Occipital lobe (tissue), 3 donors: ENCODE measurements at places on chromosomes 4 and X. TPM values are rescaled to one million over a fixed set of nuclear protein-coding genes. Genes with fewer than 3 reads are reported as not detected.

DNA sequence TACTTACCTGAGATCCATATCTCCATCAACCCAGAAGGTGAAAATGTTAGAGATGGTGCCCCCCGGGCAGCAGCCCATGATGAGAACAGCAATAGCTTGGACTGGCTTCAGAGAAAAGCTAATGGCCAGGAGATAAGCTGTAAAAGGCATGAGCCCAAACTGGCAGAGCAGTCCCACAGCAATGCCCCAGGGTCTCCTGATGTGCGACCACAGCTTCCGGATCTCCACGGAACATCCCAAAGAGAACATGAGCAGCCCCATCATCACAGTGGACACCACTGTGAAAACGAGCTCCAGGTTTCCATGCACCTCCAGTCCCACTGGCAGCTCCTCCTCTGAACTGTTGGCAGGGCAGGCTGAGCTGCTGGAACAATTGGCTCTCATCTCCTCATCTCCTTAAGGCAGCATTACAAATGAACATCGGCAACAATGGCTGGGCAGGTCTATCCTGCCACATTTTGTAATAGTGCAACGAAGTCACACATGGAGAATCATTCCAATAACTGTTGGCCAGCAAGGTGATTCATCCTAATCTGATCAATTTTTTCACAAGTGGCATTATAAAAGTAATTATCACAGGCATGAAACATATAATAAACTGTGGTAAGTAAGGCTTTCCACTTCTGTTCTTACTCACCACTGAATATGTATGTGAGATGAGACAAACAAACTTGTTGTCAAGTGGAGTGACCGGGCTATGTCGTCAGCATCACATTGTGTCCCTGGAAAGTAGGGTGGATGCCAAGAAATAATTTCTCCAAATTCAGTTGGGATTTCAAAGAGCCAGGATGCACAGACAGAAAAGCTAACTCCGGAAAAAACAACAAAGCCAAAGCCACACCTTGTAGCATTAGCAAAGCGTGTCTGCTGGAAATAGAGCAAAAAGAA, at the start of gene SLC10A6:
Gene SLC10A6, minus strand, starts transcription at position 653 of the 888 bp plus-strand sequence. Its CDS starts 269 bp downstream, at position 384.
- no peak for DNase-seq

- no peak for DNase-seq
Measured at GRCh38 chr4:632926-633325, 7.6 kb downstream of the PDE6B start.

GRCh38 chr4:55926610-55927009, 22.1 kb upstream of the CEP135 start:
- DNase-seq = no peak

DNA sequence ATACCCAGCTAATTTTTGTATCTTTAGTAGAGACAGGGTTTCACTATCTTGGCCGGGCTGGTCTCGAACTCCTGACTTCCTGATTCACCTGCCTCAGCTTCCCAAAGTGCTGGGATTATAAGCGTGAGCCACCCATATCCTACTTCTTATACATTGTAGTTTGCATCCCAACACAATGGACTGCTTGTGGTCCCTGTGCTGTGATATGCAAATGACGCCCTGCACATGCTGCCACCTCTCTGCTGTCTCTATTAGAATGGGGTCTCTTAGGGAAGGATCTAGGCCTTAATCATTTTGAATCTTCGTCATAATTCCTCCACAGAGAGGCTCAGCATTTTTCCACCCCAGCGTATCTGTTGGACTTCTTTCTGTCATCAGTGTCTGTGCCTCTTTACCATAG, 595.9 kb downstream of the ADGRL3 start:
- DNase-seq = no peak

Gene MRPS18C
- total RNA-seq = 32.6 TPM
